ENCODE measurements at places on chromosomes 11 and 22. TPM values are rescaled to one million over a fixed set of nuclear protein-coding genes. Genes with fewer than 3 reads are reported as not detected.

FGF4 gene
- not detected for total RNA-seq

MS4A6A gene
- 22.2 TPM for total RNA-seq

GTSE1 gene
- total RNA-seq = 0.32 TPM

DNA sequence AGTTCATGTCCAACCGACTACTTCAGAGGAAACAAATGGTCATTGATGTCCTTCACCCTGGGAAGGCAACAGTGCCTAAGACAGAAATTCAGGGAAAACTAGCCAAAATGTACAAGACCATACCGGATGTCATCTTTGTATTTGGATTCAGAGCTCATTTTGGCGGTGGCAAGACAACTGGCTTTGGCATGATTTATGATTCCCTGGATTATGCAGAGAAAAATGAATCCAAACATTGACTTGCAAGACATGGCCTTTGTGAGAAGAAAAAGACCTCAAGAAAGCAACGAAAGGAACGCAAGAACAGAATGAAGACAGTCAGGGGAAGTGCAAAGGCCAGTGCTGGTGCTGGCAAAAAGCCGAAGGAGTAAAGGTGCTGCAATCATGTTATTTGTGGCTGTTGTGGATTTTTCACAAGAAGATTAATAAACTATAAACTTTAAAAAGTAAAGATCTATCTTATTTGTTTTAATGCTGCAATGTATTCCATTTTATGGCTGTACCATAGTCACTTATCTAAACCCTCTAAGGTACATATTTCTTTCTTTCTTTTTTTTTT is 20.1 kb upstream of the HIPK3 start:
- DNase-seq = no peak

Data from cardiac septum (tissue), 1 donor.